ENCODE measurements at places on chromosomes 6 and 20.

DNA sequence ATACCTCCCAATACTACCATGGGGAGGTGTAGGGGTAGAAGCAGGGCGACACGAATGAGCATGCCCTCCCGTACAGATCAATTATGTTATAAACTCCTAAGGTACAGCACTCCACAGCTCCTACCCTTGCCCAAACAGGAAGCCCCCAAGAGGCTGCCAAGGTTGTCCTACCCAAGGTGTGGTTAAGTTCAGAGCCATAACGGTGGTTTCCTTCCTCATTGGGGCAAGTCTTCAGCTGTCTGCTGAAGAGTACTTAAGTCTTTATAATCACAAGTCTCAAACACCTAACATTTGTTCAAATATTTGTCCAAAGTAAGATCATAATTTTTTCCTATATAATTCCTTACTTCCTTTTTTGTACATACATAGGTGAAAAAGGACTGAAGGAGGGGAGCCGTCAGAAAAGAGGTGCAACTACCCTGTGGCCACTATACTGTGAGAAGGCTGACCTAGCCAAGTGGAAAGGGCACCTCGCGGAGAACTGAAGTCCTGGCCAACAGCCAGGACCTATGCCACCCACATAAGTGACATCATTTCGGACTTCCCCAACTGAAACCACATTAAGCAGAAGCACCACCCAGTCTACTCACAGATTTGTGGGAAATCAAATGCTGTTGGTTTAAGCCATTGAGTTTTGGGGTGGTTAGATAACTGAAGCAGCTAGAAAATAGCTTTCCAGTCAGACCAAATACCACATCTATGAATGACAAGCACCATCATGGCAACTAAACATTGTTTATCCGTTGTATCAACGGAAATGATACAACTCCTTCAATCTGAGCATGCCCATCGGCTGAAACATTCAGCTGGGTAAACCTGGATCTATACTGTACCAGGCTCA, 2.9 kb upstream of the RAB22A start:
- peak; percentile 55 for DNase-seq

GRCh38 chr6:165109011-165109410, 200.4 kb downstream of the C6orf118 start:
- no peak for DNase-seq

DNA sequence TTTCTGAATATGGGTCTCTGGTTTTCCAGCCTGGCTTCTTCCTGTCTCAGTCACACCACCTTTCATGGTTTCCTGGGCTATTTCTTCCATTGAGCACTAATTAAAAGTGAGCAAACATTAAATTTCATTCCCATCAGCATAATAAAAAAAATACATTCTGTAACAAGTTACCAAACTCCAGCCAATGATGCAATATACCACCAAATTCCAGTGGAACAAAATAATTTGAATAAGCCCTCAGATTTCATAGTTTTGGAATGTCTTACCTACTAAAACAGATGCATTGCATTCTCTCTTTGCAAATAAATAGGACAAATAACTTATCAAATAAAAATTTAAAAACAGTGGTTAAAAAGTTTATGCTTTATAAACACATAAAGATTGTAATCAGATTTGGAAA, 97.8 kb upstream of the PRDM1 start:
- no peak for DNase-seq

DNA sequence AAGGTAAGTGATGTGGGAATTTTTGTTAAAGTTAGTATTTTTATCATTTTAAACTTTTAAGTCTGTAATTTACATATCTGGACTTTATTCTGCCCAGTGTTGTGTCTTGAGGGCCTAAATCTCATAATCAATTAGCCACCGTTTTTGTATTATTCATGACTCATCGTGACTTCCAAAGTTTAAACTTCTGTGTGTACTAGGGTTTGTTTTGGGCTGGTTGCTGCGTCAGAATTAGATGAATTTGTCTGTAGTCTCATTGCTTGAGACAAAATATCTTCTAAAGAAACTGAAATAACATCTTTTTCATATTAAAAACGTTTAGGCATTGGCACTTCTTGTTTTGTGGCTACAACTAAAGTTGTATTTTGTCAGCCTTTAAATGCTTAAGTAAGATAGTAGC, 41.3 kb downstream of the CDYL start:
- no peak for DNase-seq

DNA sequence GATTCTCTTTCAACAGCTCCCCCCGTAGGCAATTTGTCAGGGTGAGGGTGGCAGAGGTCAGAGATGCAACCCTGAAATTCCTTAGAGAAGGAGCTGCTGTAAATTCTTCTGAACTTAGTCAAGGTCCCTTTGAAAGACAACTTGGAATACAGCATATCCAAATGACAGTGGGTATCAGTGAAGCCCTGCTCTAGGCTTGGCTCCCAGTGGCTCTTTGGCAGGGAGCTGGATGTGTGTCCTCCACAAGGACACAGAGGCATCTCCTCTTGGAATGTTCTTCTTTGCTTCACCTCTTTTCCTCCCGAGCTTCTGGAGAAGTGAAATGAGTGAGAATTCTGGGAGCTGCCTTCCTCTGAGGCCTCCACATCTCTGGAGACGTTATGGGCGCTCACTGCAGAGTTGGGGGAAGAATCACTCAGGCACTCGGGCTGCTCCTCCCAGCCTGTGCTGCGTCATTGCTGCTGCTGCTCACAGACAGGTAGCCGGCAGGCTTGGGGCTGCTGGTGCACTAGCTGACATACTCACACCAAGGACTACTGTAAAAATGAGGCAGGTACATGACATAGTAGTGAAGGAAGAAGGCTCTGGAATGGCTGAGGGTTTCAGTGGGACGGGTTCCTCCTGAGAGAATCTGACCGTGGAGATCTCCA, 34.1 kb downstream of the DYNLT1 start:
- no peak for DNase-seq

GRCh38 chr6:32637219-32637880, at the start of gene HLA-DQA1:
Gene HLA-DQA1, plus strand, starts transcription at chr6:32637406. Its CDS starts 53 bp downstream, at chr6:32637459.
- no peak for DNase-seq

- DNase-seq: no peak
These were observed 10.3 kb downstream of the MKKS start for GRCh38 chr20:10423735-10424134.

- no peak for DNase-seq
These were observed 23.7 kb upstream of the RSPO3 start for GRCh38 chr6:127094791-127095190.

- no peak for DNase-seq
These were observed 36.2 kb upstream of the PLCB1 start for GRCh38 chr20:8095648-8096572.

- DNase-seq: no peak
These were observed 28.2 kb downstream of the SNX5 start for GRCh38 chr20:17940224-17940971.

- no peak for DNase-seq
These were observed 260.7 kb upstream of the MAN1A1 start for GRCh38 chr6:119610265-119610664.

GRCh38 chr6:75109765-75110164, 96.1 kb downstream of the COL12A1 start:
- no peak for DNase-seq

DNA sequence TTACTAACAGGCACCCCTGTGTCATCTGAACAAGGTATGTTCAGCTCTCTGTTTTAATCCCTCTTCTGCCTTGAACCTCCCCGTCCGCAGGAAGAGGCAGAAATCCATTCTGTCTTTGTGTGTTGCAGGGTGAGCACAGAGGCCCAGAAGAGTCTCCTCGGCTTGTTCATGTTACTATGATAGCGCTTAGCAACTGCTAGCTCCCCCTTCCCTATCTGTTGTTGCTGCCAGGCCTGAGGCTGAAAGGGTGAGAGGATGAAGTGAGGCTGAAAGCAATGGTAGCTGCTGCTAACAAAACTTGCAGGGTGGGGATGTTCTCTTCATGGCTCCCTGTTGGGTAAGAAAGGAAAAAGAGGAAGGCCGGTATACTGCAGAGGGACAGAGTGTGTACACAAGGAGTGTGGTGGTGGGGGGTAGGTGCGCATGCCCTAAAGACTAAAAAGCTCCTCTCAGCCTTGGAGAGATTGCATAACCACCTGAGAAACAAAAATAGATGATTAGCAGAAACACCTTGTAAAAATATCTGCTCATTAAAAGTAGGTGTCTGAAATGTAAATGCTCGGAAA, 55.2 kb upstream of the CITED2 start:
- no peak for DNase-seq

DNA sequence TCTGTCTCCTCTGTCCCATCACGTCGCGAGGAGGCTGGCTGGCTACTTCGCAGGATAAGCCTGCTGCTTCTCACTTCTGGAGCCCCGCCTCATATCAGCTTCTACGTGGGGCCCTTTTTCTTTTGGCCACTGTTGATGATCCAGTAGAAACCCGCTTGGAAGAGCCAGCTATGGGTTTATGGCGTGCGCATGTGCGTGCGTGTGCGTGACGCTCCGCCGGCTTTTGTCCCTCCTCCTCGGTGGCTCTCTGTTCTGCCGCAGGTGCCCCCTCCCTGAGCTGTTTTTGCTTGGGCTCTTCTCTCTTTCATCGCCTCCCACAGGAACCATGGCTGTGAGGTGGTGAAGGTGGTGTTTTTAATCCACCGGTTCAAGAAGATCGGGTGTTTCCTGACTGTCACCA, 26.5 kb downstream of the EFCAB8 start:
- no peak for DNase-seq

DNA sequence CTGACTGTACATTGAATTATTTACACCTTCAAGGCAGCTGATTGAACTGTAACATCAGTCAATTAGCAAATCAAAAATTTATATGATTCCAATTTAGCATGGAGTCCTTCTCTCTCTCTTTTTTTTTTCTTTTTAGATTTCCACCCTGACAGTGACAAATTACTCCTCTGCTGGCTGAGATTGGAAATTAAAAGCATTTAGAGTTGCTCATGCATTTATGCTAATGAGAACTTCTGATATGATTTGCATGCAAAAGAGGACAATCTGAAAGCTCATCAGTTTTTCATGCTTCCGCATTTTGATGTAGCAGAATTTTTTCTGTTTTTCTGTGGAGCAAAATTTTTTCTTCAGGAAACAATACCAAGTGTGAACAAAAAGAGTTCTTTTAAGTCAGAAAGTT, 130.5 kb upstream of the NOX3 start:
- no peak for DNase-seq

GRCh38 chr6:108702106-108702851, 141.6 kb downstream of the FOXO3 start:
- DNase-seq: no peak

GRCh38 chr6:17442196-17442595, 48.8 kb downstream of the CAP2 start:
- no peak for DNase-seq

GRCh38 chr6:107545763-107546162, 55.8 kb downstream of the SOBP start:
- DNase-seq: no peak

- DNase-seq: no peak
These were observed 6.1 kb downstream of the MRS2 start for GRCh38 chr6:24408719-24409410.

DNA sequence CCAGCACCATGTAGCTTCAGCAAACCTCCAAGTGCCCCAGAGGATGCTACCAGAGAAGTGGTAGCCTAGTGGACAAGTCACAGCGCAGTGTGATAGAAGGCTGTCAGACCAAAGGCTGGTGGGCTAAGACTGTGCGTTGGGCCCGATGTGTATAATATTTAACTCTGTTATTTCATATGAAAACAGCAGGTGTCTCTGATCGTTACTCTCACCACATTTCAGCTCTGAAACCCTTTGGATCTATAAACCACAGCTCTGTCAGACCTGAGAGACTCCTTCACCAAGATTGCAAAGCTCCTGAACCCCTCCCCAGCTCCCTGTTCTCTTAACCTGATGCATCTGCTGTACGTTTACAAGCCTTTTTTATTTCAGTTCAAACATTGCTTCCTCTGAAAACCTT, 43.8 kb downstream of the ISM1 start:
- DNase-seq: no peak

- no peak for DNase-seq
These were observed 7.5 kb upstream of the KCNK5 start for GRCh38 chr6:39236742-39237141.

DNA sequence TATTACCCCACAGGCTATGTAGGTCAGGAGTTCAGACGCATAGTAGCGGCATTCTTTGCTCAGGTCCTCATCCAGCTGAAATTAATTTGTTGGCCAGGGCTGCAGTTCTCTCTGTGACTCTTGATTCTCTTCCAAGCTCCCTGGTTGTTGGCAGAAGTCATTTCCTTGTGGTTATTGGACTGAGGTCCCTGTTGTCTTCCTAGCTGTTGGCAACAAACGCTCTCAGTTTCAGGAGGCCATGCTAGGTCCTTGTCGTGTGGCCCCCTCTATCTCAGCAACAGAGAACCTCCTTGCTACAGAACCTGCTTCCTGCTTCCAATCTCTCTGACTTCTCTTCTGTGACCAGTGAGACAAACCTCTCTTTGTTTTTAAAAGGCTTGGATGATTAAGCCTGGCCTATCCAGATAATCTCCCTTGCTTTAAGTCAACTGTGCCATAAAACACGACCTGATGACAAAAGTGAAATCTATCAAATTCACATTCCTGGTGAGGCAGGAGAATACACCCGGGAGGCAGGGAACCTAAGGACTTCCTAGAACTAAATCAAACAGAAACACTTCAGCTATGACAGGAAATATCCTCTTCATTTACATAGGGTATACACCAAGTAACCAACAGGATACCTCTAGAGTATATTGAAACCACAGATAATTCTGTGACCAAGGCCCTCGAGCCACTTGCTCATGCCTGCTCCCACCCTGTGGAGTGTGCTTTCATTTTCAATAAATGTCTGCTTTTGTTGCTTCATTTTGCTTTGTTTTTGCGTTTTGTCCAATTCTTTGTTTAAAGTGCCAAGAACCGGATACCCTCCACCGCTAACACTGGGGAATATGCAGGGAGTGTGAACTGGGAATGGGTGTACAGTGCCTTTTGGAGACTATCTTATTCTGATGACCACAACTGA, 196.0 kb downstream of the BTBD3 start:
- DNase-seq: no peak

- DNase-seq: no peak
These were observed 107.6 kb upstream of the RNF24 start for GRCh38 chr20:4122926-4123325.

DNA sequence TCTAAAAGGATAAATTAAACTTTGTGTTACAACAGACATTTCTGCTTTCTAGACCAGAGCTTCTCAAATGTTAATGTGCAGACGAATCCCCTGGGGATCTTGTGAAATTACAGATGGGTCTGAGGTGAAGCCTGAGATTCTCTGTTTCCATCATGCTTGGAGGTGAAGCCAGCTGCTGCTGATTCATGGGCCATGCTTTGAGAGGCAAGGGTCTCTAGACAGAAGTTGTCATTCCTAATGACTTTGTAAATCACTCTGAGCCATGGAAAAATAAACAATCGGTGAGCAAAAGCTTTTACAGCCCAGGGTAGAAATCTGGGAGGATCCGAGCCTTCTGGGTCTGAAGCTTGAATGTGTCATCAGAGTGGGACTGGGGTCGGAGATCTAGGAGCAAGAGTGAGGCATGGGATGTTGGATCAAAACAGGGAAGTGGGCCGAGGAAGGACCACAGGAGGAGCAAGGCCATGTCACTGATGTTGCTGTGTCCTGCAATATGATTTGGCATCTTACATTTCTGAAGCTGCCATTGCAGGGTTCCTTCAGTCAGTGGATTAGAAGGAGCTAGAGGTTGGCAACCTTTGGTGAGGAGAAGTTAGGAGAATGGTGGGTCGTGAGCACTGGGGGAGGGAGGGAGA, 77.3 kb downstream of the TRMT11 start:
- DNase-seq: no peak

- no peak for DNase-seq
These were observed 3.3 kb downstream of the SPEF1 start for GRCh38 chr20:3777716-3778629.

Data from central memory CD8-positive, alpha-beta T cell (primary cell).